ENCODE measurements at places on chromosomes 12 and 14.

GRCh38 chr12:9184276-9184675, 23.9 kb downstream of the PZP start:
- no peak for DNase-seq

GRCh38 chr12:115313929-115314328, 630.0 kb upstream of the TBX3 start:
- no peak for DNase-seq

- DNase-seq: peak; percentile 77
Measured at GRCh38 chr12:100163416-100164152, 20.9 kb upstream of the BLTP3B start.

DNA sequence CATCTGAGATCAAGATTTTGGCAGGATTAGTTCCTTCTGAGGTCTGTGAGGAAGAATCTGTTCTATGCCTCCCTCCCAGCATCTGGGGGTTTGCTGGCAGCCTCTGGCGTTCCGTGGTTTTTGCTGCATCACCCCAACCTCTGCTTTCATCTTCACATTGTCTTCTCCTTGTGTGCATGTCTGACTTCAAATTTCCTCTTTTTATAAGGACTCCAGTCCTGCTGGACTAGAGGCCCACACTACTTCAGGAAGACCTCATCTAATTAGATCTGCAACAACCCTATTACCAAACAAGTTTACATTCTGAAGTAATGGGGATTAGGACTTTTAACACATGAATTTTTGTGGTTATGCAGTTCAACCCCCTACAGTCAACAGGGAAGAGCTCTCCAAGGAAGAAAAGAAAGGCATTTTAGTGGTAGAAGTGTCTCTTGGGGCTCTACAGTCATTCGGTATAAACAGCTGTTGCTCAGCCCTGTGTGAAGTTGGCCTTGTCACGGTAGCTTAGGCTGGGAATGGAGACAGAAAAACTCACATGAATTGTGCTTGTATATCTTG, 89.7 kb downstream of the CAND1 start:
- DNase-seq: no peak

GRCh38 chr12:57741844-57742738, 2.7 kb upstream of the TSPAN31 start:
- DNase-seq: peak; percentile 90

DNA sequence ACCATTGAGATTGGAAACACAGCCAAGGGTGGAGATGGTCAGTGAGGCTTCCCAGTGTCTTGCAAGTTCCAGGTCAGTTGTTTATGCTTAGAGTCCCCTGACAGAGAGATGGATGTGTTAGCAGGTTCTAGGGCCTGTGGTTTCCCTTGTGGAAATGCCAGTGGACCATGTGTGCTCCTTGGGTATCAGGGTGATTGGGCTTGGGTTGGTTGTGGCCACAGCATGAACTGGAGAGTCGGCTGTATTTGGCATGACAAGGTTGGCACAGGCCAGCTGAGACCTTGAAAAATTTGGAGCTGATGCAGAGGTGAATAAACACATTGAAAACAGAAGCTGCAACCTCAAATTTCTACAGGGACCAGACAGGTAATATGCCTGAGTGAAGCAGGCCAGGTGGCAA, 668.0 kb downstream of the DIO2 start:
- DNase-seq: no peak

DNA sequence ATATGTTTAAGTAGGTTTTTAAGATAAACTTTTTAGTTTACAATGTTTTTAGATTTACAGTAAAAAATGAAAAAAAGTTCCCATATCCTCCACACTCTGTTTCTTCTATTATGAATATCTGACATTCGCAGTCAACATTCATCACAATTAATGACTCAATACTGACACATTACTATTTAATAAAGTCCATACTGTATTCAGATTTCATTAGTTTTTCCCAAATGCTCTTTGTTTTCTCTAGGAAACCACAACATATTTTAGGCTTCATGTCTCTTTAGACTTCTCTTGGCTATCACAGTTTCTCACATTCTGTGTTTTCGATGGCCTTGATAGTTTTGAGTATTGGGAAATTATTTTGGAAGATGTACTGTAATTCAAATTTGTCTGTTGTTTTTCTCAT, 399.8 kb downstream of the SLC6A15 start:
- no peak for DNase-seq

- no peak for DNase-seq
Measured at GRCh38 chr14:79766511-79766910, 444.8 kb downstream of the DIO2 start.

DNA sequence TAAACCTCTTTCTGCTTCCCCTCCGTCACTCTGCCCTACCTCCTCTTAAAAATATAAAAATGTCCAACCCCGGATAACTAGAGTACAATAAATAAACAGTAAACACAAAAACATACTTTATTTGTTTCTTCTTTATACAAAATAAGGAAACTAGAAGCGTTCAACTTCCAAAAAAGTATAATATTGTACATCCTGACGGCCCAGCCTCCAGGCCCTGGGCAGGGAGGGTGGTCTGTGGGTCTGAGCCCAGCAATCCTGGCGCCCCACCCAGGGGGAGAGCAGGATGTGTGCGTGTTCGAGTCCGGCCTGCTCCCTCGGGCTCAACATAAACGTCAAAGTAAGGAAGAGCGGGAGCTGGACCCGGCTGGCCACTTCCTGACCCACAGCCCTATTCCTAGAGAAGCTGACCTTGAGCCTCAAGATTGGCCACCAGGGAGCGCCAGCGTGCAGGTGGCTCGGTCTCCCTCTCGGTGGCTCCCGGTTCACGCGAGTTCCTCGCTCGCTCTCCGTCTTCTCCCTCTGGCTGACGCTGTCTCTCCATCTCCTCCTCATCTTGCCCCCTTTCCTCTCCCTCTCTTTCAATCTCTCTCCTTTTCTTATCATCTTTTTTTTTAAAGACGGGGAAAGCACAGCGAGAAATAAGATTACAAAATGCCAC, 9.4 kb downstream of the LHX5 start:
- DNase-seq: peak; percentile 69

- DNase-seq: peak; percentile 39
Measured at GRCh38 chr12:64256166-64256800, 34.2 kb upstream of the KICS2 start.

- DNase-seq: peak; percentile 10
Measured at GRCh38 chr12:102120886-102121285, 903 bp downstream of the PARPBP start.

DNA sequence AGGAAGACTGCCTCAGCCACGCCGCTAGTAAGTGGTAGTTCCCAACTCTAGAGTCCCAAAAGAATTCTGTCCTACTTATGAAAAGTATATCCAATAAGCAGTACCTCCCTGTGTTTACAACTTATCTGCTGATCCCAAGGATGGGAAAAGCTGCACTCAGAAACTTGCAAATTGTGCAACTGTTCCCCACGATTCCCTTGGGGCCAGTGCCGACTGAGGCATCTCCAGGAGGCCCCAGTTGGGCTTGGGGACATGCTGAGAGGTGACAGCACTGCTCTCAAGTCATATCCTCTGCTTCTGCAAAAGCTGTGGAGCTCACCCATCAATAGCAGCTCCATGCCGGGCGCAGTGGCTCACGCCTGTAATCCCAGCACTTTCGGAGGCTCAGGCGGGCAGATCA, 23.7 kb downstream of the SPRING1 start:
- DNase-seq: no peak

DNA sequence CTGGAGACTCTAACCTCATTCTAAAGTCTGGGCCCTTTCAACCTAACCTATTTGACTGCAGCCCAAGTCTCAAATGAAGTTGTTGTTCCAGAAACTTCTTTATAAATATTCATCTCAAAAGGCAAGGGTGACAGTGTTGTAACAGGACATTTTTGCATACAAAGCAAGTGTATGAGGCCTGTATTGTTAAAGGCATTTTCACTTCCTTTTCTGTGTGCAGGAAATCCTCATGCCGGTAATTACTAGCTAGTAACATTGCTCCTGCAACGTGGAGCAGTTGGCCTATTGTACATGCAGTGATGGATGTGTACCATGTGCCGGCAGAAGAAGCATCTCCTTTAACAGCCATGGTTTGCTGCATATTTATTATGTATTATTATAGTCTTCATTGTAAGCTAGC, 156.5 kb upstream of the RMST start:
- DNase-seq: no peak

GRCh38 chr12:109885616-109886015, 5.3 kb upstream of the GLTP start:
- DNase-seq: no peak

DNA sequence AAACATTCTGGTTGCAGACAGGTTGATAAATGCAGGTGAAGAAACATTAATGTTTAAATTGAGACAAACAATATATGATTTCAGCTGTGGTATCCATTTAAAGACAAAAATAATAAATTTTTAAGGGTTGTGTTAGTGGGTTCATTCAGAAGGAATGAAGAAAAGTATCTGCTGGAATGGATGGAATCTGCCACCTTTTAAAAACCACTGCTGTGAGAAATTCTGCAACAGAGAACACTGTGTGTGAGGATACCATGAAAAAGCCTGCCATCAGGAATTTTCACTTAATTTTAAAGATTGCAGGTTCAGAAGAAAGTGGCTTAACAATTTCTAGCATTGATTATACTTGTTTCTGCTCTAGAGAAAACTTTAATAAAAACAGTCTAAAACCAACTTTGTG, 184.6 kb upstream of the SOX5 start:
- DNase-seq: no peak

DNA sequence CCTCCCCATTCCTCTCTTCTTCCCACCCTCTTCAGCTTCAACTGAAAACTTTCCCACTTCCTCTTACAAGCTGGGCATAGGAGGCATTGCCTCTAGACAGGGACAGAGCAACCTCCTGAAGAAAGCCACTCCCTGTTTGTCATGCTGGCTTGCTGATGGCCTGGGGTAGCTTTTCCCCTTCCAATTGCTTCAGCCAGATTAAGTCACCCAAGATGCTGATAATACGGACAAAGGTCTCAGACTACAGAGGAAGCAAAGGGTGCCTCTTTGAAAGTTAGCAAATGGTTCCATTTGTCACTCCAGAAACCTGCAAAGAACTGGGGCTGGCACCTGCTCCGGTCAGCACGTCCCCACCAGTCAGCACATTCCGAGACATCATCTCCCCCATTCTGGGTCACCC, 6.0 kb downstream of the KRT2 start:
- no peak for DNase-seq

DNA sequence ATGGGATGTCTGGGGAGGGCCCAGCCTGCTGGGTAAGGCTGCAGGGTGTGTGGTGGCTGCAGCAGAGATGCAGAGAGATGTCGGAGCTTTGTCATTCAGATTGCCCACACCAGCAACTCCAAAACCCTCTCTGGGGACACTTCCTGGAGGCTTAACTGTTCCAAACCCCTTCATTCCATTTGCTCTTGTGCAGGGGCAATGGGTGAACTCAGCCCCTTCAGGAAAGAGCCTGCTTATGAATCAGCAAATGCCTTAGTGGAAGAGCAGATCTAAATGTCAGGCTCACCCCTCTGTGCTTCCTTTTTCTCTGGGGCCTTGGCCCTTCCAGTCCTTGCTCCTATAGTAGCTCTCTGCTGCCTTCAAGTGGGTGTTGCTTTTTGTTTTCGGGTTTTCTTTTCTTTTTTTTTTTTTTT, 36.7 kb upstream of the GPATCH2L start:
- no peak for DNase-seq

DNA sequence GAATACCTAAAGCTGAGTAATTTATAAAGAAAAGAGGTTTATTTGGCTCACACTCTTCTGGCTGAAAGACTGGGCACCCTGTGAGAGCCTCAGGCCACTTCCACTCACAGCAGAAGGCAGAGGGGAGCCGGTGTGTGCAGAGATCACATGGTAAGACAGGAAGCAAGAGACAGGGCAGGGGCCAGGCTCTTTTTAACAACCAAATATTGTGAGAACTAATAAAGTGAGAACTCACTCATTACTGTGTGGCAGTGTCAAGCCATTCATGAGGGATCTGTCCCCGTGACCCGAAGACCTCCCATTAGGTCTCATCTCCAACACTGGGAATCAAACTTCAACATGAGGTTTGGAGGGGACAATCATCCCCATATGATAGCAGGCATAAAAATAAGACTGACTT, 180.8 kb upstream of the DIO3 start:
- no peak for DNase-seq
